ENCODE measurements at places on chromosomes 3 and 15. TPM values are rescaled to one million over a fixed set of nuclear protein-coding genes. Genes with fewer than 3 reads are reported as not detected.
A peak's percentile ranks its signal among the peaks of the same experiment; 100 is the strongest.

The RGMA gene
- total RNA-seq, result not detected

The GOLGA6B gene
- not detected for total RNA-seq

The NGLY1 gene
- total RNA-seq, result 144 TPM

The CYP8B1 gene
- total RNA-seq, result not detected

The EAF1 gene
- total RNA-seq, result 19.8 TPM

The CD86 gene
- 37.6 TPM for total RNA-seq

The PLA2G4E gene
- total RNA-seq, result not detected

The WDR72 gene
- not detected for total RNA-seq

The VILL gene
- total RNA-seq, result 32.9 TPM

The CRBN gene
- 95.1 TPM for total RNA-seq

The MRPL3 gene
- total RNA-seq, result 50.1 TPM

The DNAJA4 gene
- 16.9 TPM for total RNA-seq

The CPLX3 gene
- not detected for total RNA-seq

The CCR2 gene
- total RNA-seq, result 0.34 TPM

The CPNE9 gene
- 1.2 TPM for total RNA-seq

The FGF12 gene
- total RNA-seq, result not detected

The SERPINI1 gene
- total RNA-seq, result 7.0 TPM

The OR5K1 gene
- not detected for total RNA-seq

The THRB gene
- total RNA-seq, result 0.86 TPM

The MTHFS gene
- 24.4 TPM for total RNA-seq

- no peak for DNase-seq
Measured at GRCh38 chr15:68419301-68420175, 12.4 kb downstream of the ITGA11 start.

- no peak for DNase-seq
Measured at GRCh38 chr3:5607581-5607980, 420.1 kb downstream of the EDEM1 start.

GRCh38 chr3:31502803-31503221 is 29.9 kb upstream of the STT3B start:
- DNase-seq, result no peak

DNA sequence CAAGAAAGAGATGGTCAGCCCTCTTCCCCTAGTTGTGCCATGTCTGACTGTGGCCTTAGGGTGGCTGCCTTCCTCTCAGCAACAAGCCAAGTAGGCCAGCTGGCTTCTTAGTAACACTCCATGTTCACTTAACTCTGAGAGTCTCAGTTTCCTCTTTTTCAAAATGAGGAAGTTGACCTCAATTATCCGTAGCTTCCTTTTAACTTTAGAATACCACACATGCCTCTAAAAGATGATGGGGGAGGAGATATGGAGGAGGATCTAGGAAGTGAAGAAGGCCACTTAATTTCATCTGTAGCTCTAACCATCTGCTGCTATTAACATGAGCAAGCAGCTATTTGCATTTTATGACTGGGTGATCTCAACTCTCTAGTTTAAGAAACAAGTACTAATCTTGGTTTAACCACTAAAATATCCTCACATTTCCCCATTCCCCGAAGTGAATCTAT is 32.9 kb downstream of the CD200R1L start:
- peak; percentile 83 for DNase-seq

GRCh38 chr3:67518236-67518635 is 136.2 kb downstream of the SUCLG2 start:
- DNase-seq, result no peak

DNA sequence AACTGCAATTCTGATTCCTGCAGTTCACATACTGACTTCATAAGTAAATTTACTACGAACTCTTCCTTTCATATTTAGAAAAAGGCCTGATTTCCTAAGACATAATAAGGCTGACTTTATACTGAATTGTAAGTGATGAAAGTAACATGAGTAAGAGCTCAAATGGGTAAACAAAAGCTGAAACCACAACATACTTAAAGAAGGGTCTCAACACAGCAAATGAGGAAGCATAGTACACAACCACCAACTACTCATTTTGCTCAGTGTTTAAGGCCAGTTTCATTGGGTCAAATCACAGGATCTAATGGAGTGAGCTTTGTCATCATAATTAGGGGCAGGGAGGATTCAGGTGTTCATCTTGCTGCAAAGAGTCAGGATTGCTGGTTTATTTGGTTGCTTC is 81.4 kb downstream of the SETD2 start:
- DNase-seq, result no peak

- no peak for DNase-seq
Measured at GRCh38 chr3:62562017-62562416, 188.7 kb upstream of the FEZF2 start.

DNA sequence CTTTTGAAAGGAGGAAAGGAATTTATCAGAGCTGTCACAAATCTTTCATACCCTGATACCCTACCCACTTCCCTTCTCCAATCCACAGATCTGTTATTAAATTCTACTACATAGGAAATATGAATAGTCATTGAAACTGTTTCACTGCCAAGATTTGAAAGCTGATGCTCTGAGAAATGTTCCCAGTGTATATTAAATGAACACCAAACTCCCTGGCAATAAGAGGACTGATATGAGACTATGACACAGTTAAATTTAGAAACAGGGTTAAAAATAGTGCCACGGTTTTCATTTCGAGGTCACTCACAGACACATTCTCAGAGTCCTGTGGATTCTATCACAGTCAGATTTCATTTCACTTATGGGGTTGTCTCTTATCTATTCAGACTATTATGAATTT is 27.2 kb upstream of the GBE1 start:
- DNase-seq, result no peak

DNA sequence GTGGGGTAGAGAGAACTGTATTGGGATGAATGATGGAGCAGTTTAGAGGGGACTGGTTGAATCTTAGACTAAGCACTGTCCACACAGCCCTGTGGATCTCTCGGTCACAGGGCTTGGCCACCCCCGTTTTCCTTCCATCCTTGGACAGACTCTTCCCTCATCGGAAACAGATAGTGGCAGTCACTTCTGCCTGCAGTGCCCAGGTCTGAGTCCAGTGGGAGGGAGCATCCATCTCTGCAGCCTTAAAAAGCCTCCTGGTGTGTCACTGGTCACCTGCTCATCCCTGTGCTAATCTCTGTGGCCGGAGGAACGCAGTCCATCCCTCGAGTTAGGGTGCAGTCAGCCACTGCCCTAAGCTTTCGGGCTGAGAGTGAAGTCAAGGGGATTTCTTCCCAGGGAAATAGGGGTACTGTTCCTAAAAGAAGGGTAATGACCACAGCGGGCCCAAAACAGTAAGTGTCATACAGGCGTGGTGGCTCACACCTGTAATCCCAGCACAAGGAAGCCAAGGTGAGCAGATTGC is 32.0 kb downstream of the PLA2G4D start:
- DNase-seq, result no peak

GRCh38 chr15:74400313-74400860 is 32.9 kb upstream of the CYP11A1 start:
- no peak for DNase-seq

DNA sequence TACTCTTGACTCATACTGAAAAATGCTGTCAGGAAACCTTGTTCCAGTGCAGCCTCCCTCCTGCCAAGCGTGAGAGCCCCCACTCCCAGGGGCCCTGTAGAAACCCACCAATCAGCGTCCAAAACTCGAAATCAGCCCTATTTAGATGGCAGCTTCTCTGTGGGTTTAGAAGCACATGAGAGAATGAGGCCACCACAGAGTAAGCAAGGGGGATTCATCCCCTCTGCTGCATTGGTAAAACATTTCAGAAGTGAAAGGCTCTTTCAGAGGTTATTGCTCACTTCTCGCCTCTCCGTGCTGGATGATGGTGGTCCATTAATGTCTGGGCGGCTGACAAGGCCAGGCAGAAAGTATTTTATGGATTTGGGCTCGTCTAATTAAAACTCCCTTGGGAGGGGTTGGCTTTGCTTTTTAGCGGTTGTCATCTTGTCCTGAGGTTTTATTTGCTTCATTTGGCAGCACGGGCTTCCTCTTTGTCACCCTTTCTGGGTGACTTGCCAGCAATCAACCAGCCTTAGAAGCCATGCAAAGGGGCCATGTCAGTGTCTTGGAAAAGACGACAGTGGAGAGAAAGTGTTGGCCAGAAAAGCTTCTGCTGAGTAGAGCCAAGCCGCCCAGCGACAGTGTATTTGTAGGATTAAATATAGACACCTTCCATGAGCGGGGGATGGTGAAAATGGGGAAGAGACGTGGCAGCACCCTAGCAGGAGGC is 145.5 kb downstream of the ATP10A start:
- DNase-seq, result no peak

DNA sequence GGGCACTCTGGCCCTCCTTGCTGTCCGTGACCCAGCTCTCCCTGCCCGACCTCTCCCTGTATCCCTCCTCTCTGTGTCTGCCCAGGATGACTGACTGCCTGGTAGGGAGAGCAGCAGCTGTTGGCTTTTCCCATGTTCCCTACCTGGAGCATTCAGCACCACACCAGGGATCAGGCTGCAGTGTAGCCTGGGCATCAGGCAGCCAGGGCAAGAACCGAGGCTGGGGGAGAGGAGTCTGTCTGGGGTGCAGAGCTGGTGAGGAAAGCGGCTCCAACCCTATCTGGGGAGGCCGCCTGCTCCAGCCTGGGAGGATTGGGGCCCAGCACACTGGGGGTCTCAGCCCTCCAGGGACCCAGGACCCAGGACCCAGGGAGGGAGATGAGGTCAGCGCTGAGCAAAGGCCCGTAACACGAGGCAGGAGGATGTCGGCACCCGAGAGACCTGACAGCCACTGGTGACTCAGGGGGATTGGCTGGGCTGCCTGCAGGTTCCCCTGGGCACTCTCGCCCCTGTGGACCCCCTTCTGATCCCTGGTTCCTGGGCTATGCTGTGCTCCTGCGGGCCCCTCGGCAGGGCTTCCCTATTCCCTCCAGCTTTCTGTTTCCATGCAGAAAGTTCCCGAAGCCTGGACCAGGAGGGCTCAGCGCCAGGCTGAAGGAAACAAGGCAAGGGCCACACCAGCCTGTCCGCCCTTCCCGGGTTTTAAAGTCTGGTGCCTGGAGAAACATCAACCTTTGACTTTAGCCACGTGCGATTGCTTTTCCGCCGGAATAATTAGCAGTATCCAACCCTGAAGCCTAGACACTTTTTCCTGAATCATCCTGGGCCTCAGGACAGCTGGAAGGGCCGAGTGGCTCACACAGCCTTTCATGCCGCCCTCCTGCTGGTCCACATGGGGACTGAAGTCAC is 128.2 kb upstream of the MEF2A start:
- DNase-seq, result no peak

GRCh38 chr3:16841904-16842271 is 42.9 kb upstream of the PLCL2 start:
- DNase-seq, result no peak

DNA sequence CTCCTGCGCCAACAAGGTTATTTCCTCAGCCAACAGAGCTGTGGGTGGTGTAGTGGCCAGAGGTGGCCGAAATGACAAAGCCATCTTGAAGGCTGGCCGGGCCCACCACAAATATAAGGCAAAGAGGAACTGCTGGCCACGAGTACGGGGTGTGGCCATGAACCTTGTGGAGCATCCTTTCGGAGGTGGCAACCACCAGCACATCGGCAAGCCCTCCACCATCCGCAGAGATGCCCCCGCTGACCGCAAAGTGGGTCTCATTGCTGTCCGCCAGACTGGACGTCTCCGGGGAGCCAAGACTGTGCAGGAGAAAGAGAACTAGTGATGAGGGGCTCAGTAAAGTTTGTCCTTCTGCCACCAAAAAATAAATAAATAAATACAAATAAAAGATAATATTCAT is 481.4 kb upstream of the NAALADL2 start:
- DNase-seq, result no peak

DNA sequence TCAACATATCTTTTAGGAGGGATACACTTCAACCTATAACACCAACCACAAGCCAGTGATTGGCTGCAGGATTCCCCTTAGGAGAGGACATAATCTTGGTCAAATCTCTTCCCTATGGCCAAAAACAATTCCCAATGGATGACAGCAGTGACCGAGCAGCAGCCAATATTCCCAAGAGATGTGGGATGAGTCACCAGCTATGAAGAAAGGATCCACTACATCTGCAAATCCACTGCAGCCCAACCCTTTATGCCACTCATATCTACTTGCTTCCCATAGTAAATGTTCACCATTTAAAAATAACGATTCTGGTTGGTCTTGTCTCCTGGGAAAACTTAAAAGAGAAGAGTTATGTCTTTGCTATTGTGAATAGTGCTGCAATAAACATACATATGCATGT is 4.5 kb upstream of the IQCF5 start:
- no peak for DNase-seq

DNA sequence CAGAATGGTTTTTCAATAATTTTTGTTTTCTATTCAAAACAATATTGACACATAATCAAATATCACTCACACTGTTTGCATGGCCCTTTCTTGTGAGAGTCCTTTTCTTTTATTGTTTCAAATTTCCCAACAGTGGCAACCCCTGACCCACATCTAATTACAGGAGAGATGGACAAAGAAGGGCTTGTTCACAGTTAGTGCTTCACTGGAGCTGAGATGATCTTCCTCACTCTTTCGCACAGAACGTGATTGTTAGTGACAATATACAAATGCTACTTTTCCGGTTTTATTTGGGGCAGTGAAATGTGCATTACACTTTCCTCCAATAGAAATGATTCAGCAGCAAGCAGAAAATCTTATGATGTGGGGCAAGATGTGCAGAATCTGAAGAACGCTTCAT is 38.6 kb upstream of the TTC14 start:
- DNase-seq, result no peak

- peak; percentile 66 for DNase-seq
Measured at GRCh38 chr3:23221136-23221535, 18.0 kb downstream of the UBE2E2 start.

GRCh38 chr15:101444015-101444414 is 45.5 kb downstream of the PCSK6 start:
- no peak for DNase-seq

GRCh38 chr3:31743331-31744089 is 210.8 kb downstream of the STT3B start:
- no peak for DNase-seq

DNA sequence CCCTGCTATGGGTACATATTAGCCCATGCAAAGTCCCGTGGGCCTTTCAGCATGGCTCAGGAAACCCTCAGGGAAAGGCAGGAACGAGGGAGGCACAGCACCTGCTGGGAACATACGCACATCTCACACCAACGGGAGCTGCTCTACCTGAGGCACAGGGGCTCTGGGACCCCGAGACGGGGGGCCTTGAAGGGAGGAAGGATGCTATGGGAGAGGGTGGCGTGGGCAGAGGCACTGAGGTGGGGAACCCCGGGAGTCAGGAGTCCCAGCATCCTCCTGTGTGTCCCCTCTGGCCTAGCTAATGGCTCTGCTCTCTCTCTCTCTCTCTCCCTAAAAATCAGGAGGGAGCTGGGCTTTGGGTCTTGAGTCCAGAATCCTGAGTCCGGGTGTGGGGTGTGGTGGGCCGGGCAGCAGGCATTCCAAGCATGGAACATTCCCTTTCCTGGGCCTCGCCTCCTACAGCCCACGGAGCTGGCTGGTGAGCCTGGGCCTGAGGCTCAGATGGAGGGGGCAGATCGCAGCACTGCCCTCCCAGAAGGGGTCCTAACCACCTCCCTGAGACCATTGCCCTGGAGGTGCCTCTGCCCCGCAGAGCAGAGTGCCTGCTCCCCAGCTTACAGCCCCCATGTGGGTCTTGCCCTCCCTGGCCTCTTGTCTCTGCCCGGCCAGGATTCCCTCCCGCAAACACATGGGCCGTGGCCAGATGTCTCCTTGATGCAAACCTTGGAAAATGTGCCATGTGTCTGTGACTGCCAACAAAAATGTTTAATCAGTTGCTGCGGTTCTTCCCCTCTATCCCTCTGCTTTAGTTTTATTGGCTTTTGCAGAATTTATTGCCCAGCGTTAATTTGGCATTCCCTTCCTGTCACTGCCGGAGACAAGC is 101.6 kb downstream of the TMEM266 start:
- DNase-seq, result no peak
